ENCODE measurements at places on chromosomes 5 and 9. TPM values are rescaled to one million over a fixed set of nuclear protein-coding genes. Genes with fewer than 3 reads are reported as not detected.

DNA sequence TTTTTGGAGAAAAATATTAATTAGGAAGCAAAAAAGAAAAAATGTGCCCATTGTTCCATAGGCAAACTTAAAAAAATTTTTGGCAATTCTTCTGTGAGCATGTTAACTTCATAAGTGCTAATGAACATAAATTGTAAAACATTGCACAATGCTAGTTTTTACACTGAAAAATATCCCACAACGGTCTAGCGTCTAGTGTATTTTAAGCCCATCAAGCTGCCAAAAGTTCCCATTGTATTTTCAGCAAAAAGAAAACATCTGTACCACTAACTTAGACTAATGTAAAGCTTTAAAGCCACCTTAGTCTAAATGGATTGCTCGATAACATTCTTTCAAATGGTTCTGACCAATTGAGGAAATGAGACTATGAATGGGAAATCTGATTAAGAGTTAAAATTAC is 2.8 kb downstream of the NR6A1 start:
- DNase-seq: no peak

GRCh38 chr5:167664222-167664804 is 627.1 kb upstream of the WWC1 start:
- DNase-seq: no peak

DNA sequence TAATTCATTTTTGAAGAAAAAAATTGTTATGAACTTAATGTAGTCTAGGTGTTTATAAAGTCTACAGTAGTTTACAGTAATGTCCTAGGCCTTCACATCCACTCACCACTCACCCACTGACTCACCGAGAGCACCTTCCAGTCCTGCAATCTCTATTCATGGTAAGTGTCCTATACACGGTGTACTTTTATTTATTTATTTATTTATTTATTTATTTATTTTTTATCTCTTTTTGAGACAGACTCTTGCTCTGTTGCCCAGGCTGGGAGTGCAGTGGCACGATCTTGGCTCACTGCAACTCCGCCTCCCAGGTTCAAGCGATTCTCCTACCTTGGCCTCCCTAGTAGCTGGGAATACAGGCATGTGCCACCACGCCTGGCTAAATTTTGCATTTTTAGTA is 39.3 kb upstream of the PIK3R1 start:
- no peak for DNase-seq

- no peak for DNase-seq
Measured at GRCh38 chr5:178544166-178544834, 45.9 kb downstream of the COL23A1 start.

GRCh38 chr5:136212252-136212721 is 19.3 kb upstream of the SMIM32 start:
- DNase-seq: no peak

DNA sequence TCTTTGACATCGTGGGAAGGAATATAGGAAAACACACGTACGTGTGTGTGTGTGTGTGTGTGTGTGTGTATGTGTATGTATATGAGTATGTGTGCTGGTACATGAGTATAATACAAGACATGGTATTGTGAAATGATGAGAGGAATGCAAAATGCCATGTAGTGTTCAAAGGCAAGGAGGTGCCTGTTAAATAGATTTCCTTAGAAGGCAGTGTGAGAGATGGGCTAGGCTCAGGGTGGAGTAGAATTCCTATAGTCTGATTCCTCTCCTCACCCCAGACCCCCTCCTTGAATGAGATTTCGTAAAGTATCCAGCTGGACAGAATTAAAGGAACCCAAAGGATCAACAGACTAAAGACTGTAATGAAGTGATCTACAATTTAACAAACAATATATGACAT is 11.1 kb downstream of the GPR21 start:
- no peak for DNase-seq

- peak; percentile 90 for DNase-seq
Measured at GRCh38 chr5:151740336-151740942, 18.0 kb downstream of the ATOX1 start.

DNA sequence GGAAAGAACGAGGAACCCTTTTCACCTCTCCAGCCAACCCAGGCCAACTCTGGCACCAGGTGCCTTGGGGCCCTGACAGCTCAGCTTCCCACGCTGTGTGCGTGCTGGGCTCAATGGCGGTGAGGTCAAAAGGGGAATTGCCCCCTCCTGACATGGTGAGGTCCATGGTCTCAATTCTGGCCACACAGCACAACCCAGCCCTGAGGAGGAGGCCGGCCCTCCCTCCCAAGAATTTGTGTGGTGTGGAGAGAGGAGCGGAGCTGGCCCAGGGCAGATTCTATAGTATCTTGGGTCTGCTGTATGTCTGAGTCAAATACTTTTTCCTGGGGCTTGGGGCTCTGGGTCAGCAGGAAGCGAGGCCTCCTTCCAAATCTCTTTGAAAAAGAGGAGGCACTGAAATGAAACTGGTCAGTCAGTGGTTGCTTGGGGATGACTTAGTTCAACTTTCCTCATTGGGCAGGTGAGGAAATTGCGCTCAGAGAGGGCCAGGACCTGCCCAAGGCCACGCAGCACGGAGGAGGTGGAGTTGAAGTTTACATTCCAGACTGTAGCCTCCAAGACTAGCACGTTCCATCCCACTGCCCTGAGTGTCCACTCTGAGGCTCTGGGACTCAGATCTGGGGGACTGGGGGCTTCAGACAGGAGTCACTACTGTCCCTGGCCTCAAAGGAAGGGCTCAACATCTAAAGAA is 15.6 kb downstream of the COL27A1 start:
- DNase-seq: no peak

DNA sequence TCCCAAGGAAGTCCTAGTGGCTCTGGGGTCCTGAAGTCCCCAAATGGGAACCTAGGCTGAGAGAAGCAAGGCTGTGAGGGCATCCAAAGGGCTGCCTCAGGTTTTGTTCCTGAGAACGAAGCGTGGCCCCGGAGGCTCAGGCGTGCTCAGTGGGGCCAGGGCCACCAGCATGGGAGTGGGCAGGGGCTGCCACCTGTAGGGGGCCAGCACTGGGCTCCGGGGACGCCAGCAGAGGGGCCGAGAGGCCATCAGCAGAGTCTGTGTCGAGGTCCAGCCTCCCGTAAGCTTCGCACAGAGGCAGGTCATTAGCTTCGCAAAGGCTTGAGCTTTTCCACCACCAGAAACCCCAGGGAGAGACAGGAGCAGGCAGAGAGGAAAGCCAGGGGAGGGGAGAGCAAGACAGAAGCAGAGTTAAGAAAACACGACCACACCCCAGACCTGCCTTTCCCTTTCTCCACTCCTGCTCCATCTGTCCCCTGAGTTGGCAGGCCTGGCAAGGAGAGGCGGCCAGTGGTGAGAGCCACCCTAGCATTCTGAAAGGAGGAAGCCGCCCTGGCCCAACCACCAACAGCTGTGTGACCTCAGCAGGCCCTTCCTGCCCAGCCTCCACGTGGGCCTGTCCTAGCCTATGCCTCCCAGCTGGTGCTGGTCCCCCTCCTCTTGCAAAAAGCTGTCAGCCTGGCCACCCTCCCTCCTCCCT is 5.5 kb upstream of the SURF6 start:
- DNase-seq: no peak

- DNase-seq: no peak
Measured at GRCh38 chr9:115250621-115251032, 132.7 kb upstream of the TNC start.

GRCh38 chr5:44641820-44642219 is 166.9 kb upstream of the MRPS30 start:
- no peak for DNase-seq

DNA sequence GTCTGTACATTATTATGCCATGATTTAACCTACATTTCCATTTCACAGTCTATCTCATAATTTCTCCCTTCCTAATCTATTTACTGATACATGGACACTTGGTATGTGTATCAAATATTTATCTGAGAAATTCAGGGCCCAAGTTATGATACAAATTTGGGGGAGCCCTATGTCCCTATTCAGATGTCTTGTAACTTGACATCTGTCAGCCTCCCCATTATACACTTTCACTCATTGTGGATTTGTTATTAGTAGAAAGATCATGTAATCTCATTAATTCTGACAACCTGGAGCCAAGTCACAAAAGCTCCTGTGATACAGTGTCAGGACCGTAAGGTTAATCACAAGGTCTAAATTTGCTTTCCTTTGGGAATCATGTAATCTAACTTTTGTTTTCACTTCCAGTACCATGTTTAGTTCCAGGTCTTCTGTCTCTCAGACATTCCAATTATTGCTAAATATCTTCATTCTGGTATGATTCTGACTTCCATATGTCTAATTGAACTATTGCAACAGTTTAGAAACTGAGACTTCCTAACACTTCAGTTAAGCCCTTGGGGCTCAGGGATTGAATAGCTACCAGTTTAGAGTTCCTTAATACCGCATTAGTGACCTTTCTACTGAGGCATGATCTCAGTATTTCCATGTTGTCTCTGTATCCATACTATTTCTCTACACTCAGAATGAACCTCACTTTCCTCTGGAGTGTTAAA is 182.9 kb upstream of the NUDT12 start:
- no peak for DNase-seq

- DNase-seq: no peak
Measured at GRCh38 chr9:88476491-88477271, 58.3 kb upstream of the NXNL2 start.

- DNase-seq: no peak
Measured at GRCh38 chr9:110842986-110843385, 174.4 kb downstream of the MUSK start.

GRCh38 chr9:125965477-125965876 is 218.3 kb downstream of the PBX3 start:
- DNase-seq: no peak

DNA sequence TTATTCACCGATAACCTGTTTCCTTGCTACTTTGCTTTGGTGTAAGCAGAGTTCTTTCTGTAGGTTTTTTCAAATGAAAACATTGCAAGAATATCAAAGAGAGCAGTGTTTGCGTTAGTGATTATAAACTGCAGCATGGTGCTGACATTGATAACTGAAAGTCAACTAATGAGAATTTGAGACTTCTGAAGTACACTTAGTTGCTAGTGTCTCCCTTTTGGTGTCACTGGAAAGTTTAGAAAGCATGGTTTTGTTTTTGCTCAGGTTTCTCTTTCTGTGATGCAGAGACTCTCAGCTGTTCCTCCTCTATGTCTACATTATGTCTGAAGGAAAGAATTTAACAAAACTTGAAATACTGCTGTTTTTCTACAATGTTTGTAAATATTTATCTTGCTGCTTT is 80.2 kb upstream of the ZNF169 start:
- no peak for DNase-seq

DNA sequence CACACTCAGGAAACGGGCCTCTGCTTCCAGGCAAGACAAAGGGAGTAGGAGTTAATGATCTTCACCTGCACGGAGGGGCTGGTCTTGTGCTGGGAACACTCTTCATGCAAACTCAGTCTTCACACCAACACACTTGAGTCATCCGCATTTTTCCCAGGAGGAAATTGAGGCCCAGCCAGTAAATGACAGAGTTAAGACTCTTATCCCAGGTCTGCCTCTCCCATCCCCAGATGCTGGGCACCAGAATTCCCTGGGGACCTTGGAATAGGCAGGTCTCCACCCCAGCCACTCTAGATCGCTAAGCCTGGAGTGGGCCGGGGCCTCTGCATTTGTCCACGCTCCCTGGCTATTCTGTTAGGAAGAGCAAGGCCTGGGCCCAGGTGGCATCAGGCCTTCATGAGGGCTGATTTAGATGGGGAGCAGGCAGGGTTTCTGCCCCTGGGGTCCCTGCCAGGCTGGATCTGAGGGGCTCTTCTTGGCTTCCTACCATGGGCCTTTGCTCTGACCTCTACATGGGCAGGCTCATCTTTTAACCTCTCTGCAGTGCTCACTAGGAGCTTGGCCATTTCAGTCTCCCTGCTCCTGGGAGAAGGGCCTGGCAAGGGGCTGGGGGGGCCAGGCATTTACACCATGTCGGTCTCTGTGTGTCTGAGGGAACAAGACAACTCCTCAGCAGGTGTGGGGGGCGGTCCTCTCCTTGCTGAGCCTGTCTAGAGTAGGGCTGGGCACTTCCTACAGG is 77.3 kb downstream of the AMBP start:
- no peak for DNase-seq

DNA sequence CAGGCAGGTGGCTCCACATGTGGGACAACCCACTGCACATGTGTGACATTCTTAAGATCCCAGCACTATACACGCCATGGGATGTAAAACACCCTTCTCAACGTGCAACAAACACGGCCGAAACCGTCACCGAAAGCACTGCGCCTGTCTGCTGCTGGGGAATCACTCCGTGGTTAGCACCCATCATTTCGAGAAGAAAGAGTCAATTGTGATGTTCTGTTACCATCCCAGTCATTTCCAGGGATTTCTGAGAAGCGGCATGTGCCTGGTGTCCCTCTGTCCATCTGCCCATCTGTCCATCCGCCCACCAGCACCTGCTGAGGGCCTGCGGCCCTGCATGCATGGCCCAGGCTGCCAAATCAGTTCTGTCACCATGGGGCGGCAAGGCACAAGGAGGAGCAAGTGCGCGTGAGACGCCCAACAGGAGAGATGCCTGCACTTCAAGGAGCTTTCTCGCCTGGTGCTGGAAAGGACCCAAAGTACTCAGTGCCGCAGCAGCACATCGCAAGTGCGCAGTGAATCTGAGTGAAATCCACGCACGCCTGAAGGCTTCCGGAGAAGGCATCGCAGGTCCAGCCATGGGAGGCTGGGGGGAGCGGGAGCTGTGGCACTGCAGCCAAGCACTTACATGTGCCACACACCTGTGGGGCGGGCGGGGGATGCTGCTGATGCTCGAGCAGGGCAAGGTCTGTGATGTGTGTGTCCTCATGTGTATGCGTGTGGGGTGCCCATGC is 38.0 kb downstream of the VAV2 start:
- no peak for DNase-seq

DNA sequence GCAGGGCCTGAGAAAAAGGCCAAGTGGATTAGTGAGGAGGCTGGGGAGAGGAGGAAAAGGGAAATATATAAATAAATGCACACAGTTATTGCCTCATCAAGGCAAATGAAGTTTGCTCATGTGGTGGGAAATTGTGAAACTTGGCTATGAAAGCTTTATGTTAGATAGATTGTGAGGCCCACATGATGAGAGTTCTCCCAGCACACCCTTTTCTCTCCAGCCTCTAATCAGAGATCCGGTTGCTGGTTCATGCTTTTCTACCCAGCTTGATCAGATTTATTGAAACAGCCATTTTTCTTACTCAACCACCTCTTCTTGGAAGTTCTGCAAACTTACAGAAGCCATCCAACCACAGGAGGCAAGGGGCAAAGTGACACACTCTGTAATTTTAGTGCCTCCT is 125.8 kb upstream of the KLF4 start:
- DNase-seq: no peak

SPATA6L gene
- 0.47 TPM for polyA plus RNA-seq

ZNF879 gene
- polyA plus RNA-seq: 4.0 TPM

POLE3 gene
- 45.3 TPM for polyA plus RNA-seq

MARCOL gene
- polyA plus RNA-seq: not detected

TAL2 gene
- 21.1 TPM for polyA plus RNA-seq

RNF14 gene
- 44.8 TPM for polyA plus RNA-seq
